Uterus (tissue), 4 donors: ENCODE measurements at places on chromosomes 5 and 9. TPM values are rescaled to one million over a fixed set of nuclear protein-coding genes. Genes with fewer than 3 reads are reported as not detected.

DNA sequence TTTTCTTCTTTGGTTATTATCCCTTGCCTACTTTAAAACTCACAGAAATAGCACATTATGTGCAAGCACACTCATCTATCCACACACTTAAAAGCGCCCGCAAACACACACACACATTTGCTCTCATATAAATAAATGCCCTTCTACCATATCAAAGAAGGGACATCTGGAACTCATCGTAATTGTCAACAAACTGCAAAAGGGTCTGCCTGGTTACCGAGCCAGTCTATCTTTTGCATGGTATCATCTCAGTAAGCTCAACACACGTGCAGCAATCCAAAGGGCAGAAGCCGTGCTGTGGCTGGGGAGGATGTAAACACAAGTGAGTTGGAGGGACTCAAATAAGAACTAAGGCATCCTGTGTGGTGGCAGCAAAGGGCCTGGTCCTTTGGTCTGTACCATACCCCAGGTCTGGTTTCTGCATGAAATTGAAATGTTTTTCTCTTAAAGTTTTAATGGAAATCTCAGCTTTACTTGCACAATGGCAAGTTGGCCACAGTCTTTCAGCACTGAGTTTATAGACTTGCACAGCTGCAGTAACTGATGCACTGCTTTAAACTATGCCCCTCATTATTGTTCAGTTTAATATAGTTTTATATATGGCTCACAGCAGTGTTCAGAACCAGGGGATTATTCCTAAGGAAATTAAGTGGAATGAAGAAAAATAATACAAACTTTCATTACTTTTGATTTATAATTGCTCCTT lies 331.0 kb downstream of the ADAMTS6 start:
- DNase-seq = no peak

DNA sequence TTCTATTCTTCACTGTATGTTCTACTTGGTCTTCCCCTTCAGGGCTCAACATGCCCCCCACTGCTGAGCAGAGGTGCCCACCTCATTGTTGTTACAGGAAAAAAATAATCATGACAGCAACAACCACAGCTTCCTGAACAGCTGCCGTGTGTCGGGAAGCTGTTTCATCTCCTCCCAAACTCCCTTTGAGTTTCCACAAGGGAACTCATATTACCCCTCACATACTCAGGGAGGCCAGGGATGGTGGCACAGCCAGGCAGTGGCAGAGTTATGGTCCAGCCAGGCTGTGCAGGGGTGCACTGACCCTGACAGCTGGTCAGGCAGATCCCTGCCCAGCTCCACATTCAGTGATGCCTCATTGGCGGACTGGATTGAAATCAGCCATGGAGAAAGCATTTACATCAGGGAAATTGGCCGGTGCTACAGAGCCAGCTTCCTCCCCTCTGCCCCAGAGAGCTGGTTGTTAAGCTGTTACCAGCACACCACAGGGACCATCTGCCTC lies 37.3 kb downstream of the SARDH start:
- no peak for DNase-seq

UBE2R2 gene
- total RNA-seq = 19.1 TPM

HEMGN gene
- not detected for total RNA-seq

PCDHGB1 gene
- total RNA-seq = 7.4 TPM

DNA sequence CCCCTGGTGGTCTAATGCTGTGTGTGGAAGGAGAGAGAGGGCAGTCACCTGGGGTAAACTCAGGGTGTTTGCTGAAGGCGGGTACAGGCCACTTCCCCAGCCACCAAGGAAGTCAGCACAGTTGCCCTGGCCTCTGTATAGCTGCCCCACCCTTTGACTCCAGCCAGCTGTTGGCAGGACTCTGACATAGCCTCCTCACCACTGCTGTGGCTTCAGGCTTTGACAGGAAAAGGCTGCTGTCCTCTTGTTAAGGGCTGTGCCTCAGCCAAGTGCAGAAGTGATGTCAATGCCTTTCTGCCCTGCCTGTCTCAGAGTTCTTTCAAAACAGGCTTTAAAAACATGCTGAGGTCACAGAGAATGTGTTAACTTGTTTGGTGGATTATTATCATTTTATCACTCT lies 487.2 kb upstream of the KLF4 start:
- peak; percentile 15 for DNase-seq
